Mucosa of descending colon (tissue), 3 donors: ENCODE measurements at places on chromosomes 5 and 9. TPM values are rescaled to one million over a fixed set of nuclear protein-coding genes. Genes with fewer than 3 reads are reported as not detected.

NMUR2 gene
- not detected for total RNA-seq

SLC25A48 gene
- total RNA-seq, result 3.3 TPM

ZNF454 gene
- 5.2 TPM for total RNA-seq

SLC6A3 gene
- not detected for total RNA-seq

BAAT gene
- total RNA-seq, result not detected

- DNase-seq, result no peak
Observed at GRCh38 chr5:115469904-115470516, 74.6 kb downstream of the FEM1C start.

GRCh38 chr5:126864042-126864688 is 87.2 kb downstream of the LMNB1 start:
- no peak for DNase-seq

DNA sequence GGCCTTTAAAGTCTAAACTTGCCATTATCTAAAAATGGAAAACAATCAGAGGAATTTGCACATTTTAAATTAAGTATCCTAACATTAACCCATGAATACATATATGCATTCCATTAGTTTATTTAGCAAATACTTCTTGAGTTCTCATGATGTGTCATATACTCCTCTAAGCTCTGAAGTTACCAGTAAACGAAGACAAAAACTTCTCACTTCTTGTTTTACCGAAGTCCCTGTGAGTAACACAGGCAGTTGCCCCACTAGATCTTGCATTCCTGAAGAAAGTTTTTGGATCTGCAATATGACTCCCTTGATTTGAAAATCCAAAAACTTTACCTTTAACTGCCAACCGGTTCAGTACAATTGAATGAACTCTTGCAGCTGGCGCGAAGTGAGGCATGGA is 439.0 kb upstream of the MPDZ start:
- DNase-seq, result no peak

DNA sequence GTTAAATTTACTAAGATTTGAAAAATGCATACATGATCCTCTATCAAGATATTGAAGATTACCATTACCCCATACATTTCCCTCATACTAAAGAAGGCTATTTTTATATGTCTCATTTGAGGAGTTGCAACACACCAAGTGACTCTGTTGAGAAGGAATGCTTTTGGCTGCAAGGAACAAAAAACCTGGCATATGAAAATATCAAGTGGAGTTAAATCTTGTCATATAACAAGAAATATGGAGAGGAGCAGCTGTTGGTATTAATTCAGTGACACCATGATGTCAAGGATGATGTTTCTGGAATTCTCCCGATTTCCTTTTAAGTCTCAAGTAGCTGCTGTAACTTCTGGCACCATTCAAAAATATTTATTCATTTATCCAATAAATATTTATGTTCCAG is 193.8 kb downstream of the CSNK1G3 start:
- DNase-seq, result no peak

DNA sequence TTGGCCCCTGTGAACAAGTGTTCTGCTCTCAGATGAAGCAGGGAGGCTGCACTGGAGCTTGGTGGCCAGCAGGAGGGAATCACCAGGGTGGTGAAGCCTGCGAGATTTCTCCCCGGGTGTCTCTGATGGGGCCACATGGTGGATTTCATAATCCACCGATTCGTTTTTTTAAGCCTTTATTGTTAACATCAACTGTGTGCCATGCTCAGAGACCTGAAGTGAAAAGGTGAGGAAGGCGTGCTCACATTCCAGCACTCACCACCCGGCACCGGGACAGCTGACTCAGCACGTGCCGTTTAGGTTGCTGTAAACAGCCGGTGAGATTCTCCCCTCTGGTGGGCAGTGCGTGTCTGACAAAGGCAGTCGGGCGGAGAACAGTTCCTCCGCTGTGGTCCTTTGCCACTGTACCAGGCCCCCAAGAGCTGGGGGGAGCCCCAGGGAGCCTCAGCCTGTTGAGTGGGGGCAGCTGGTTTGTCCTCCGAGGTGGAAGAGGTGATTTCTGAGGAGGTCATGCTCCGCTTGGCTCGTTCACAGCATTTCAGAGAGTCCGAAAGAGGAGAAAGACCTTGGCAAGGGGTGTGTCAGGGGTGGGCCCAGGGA is 12.7 kb upstream of the AHRR start:
- DNase-seq, result no peak
